ENCODE measurements at places on chromosomes 5 and 9.

DNA sequence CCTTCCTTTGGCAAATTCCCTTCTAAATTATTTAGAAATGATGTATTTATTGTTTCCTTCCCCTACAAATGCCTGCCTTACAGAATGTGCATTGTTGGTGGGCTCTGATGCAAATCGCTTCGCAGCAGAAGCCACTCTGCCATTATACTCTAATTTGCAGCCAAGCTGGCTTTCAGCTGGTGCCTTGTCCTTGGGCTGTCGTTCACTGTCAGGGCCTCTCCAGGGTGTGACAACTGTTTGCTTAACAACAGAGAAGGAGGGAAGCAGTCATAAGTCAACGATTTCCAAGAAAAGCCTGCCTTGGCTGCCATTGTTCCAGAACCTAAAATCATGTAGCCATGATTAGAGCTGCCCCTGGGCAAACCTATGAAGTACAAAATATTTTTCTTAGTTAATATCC lies 260.1 kb upstream of the RGMB start:
- no peak for DNase-seq

DNA sequence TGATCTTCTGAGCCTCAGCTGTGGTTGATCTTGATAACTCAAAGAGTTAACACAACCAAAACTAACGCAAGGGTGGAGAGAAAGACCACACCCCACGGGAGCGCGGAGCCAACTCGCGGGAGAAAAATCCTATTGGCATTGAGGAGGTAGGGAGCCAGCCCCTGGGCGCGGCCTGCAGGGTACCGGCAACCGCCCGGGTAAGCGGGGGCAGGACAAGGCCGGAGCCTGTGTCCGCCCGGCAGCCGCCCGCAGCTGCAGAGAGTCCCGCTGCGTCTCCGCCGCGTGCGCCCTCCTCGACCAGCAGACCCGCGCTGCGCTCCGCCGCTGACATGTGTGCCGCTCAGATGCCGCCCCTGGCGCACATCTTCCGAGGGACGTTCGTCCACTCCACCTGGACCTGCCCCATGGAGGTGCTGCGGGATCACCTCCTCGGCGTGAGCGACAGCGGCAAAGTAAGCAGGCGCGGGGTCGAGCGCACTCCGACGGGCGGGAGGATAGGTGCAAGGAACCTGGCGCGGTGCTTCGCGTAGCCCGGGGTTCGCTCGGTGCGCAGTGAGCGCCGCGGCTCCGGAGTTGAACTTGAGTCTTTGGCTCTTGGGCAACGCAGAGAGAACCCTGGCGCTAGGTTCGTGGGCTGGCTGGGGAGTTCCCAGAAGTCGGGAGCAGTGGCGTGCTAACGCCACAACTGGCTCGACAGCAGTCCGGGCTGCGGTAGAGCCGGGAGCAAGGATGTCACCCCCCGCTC lies at the start of gene GDA:
Gene GDA, plus strand, starts transcription at position 210 of the 745 bp plus-strand sequence. Its CDS starts 120 bp downstream, at position 330.
- no peak for DNase-seq

- DNase-seq, result no peak
Observed at GRCh38 chr5:58462154-58462553, 2.3 kb upstream of the PLK2 start.

DNA sequence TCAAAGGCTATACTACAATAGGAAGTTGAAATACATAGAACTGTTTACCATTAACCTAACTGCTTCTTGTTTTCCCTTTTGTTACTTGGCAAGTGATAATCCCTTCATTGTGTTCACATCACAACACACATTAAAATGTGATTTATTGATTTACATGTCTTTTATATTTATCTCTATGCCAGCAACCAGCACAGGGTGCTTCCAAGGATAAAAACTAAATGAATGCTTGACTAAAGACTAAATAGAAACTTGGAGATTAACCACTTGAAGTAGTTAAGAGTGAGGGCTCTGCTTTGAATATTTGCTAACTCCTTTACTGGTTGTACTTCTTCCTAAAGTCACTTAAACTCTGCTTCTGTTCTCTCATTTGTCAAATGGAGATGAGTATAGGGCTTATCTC lies 1730.6 kb downstream of the EFNA5 start:
- DNase-seq, result no peak

GRCh38 chr5:76850543-76851145 lies 830 bp downstream of the S100Z start:
- DNase-seq, result no peak

- no peak for DNase-seq
Observed at GRCh38 chr9:89112243-89112642, 66.4 kb downstream of the SHC3 start.

GRCh38 chr5:74514888-74515551 lies 125.5 kb downstream of the ENC1 start:
- no peak for DNase-seq

- no peak for DNase-seq
Observed at GRCh38 chr5:14339468-14339867, 196.3 kb downstream of the TRIO start.
